CD4-positive, alpha-beta T cell treated with Interleukin-15 for 4 hours (primary cell): ENCODE measurements at places on chromosomes 2 and 18.

- no peak for DNase-seq
These were observed 64.1 kb upstream of the ZNF532 start for GRCh38 chr18:58800582-58800981.

DNA sequence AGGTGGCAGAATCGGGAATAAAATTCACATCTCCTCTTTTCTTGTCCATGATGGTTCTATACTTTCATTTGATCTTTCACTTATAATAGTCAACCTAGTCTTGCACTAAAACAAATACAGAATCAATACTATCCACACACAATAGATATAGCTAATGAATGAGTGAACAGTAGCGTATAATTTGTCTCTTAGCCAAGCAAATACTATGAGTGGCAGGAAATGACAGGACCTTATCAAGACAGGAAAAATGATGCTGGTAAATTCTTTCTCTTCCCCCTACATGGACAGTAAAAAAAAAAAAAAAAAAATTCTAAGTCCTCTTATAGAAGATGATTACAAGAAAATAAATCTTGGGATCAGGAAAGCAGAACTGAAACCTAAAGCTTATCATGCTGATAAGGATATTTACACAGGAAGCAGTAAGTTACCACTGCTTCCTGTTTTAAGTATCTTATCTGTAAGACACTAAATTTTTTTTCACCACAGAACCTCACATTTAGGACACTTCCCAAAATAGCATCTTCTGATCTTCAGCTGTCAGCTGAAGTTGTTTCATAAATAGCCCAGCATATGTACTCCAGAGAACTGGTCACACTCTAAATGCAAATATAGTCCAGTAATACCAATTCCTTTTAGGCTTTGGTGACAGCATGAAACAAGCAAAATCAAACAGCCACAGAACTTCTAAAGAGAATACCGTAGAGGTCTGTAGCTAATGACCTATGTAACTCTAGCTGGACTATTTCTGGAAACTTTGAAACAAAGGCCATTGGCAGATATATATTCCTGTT lies 27.0 kb downstream of the IRS1 start:
- peak; percentile 14 for DNase-seq

DNA sequence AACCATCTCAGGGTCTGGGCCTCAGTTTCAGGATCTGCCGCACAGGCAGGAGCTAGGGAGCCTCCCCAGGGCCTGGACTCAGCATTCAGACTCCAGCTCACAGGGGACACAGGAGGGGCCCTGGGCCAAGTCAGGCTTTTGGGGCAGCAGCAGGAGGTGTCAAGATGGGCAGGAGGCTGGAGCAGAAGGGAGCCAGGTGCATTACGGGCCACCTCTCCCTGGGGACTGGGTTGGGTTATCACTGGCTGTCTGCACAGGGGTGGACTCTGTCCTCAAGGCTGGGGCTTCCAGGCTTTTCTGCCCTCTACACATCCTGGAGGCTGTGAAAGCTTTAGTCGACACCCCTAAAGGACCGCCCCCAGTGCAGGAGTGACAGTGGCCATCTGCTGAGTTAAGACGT lies 20.0 kb downstream of the AQP12A start:
- DNase-seq, result no peak

DNA sequence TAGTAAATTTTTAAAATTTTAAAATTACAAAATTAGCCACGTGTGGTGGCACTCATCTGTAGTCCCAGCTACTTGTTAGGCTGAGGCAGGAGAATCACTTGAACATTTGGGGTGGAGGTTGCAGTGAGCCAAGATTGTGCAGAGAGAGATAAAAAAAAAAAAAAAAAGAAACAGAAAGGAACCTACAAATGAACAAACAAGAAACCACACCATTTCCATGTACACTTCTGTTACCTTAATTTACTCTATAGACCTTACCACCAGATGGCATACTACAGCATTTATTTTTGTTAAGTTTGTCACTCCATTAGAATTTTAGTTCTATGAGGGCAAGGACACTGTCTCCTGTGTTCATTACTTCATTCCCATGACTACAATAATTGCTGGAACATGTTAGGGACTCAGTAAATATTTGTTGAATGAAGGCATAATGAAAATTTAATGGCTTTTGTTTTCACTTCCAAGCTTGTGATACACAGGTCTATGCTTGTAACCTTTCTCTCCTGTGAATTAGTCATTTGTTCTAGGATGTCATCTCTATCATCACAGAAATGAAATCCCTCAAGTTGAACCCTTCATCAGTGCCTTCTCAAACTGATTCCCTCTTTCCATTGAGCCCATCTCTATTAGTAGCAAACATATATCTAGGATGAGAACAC lies 76.0 kb downstream of the ARHGAP15 start:
- peak; percentile 59 for DNase-seq

DNA sequence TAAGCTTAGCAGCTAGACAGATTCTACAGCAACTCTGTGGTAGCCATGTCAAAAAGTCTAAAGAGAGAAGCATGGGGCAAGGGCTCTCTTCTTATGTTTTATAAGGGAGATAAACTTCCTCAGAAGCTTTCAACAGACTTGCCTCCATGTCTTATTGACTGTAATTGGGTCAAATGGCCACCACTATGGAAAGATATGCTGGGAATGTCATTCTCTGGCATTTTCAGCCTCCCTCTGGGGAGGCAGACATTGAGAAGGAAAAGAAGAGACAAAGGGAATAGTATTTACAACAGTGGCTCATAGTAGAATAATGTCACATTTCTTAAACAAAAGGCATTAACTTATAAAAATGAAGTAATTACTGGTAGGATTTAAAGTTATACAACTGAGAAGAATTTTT lies 1964.5 kb upstream of the PIK3C3 start:
- no peak for DNase-seq

- no peak for DNase-seq
These were observed 467.7 kb upstream of the ID2 start for GRCh38 chr2:8214036-8214615.

DNA sequence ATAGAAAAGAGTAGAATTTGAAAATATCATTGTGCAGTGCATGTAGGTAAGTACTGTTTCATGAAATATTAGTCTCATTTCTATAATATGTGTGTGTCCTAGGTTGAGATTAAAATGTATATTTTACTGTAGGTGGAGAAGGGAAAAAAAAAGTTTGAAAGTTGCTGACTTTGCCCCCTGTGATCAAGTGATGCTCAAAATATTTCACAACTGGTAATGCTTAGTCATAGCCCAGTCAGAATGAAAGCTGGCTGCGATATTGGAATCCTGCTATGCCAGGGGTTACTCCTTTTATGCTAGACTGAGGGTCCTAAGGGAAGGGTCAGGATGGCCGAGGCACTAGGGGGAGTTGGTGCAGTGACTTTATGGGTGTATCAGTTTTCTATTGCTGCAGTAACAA lies 19.5 kb upstream of the CFAP36 start:
- DNase-seq, result no peak

- DNase-seq, result no peak
These were observed 747.5 kb upstream of the RAB6C start for GRCh38 chr2:129231924-129232323.

DNA sequence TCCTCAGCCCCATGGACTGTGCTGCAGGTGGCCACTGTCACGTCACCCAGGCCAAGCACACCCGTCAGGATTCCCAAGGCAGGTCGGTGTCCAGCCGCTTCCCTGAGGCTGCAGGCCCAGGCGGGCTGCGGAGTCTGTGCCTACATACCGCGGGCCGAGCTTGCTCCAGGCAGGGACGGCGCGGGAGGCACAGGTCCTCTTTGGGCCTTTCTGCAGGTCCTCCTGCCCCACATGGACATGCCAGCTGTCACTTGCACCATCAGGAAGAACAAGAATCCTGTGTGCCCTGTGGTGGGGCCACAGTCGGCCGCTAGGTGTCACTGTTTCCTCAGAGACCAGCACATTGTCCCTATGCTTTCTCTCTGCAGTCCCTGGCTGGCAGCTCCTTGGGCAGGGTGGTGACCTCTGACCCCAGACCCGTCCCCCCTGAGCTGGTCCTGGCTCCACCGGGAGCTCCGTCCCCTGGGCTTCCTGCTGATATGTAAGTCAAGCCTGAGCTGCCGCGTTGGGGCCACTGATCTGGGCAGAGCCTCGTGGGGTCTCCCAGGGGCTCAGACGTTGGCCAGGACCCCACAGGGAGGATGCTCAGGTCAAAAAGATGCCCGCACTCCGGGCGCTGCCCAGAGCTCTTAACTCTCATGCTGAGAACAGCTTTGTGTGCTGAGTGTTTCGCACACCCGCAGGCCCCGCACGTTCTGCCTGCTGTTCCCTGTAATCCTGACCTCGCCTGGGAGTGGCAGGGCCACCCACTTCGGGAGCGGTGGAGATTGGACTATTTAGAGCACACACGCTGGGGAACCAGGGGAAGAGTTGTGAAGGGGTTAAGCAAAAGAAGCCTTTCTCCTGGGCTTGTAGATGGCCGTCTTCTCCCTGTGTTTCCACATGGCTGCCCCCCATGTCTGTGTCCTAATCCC lies 17.3 kb upstream of the AGXT start:
- peak; percentile 79 for DNase-seq

- DNase-seq, result no peak
These were observed 763.9 kb downstream of the TSN start for GRCh38 chr2:122519366-122519765.

GRCh38 chr2:24507549-24507948 lies 16.5 kb downstream of the NCOA1 start:
- no peak for DNase-seq

GRCh38 chr2:6418291-6418690 lies 447.4 kb downstream of the CMPK2 start:
- DNase-seq, result no peak

GRCh38 chr2:161580426-161580825 lies 43.8 kb upstream of the SLC4A10 start:
- DNase-seq, result no peak

- DNase-seq, result no peak
These were observed 612.1 kb downstream of the KCNJ3 start for GRCh38 chr2:155310589-155310988.

DNA sequence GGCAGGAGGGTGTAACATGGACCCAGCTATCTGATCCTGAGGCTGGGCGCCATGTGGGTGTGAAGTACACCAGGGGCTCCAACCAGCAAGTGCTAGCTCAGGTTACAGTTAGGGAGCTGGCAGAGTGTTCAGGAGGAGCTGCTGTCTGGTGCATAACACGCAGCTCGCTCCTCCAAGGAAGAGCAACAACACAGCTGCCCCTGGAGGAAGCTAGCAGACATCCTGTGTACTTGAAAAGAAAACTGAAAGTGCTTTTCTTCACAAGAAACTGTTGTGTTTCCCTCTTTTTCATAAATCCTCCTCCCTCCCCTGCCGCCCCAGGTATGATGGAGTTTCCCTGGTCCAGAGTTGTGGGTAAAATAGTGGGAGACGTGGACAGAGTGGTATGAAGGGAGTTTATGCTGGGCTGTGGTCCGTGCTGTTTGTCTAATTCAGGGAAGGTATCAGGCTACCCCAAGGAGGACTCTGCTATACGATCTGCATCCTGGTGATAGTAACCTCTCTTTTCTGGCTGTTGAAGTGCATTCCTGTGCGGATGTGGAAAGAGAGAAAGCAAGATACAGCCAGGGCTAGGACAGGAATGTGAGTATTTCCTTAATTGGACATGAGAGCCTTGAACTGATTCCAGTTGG lies 6.1 kb upstream of the LBH start:
- peak; percentile 56 for DNase-seq

DNA sequence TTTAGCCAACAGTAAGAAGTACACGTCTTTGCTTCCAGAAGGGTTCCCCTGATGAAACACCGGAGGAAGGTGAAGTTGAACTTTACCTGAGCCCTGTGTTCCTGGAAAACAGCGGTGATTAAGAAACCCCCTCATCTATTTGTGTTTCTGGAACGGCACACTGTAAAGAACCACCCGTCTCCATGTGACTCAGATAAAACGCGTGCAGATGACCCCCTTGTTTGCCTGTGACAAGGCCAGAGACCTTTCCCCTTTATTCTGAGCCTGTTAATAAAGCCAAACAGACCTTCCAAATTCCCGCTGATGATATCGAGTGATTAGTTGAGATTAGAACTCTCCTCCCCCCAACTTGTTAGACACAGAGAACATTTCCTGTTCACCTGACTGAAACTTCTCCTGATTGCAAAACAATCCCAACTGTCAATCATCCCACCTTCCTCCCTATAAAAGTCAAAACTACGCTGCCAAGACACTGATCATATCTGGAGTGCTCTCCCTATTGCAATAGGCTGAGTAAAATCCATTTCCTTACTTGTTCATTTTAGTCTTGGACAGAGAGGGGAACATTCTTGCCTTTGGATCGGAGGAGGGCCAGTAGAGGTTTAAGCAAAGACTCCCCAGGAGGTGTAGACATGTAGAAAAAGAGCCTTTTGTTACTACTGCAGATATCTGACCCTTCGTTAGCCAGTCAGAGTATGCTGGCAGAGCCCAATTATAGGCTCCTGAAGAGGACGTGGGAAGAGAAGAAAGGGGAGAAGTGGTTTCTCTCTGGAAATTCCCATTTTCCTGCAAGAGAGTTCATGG lies 914 bp upstream of the IWS1 start:
- no peak for DNase-seq

GRCh38 chr2:7048762-7049294 lies 131.6 kb downstream of the RNF144A start:
- DNase-seq, result no peak

DNA sequence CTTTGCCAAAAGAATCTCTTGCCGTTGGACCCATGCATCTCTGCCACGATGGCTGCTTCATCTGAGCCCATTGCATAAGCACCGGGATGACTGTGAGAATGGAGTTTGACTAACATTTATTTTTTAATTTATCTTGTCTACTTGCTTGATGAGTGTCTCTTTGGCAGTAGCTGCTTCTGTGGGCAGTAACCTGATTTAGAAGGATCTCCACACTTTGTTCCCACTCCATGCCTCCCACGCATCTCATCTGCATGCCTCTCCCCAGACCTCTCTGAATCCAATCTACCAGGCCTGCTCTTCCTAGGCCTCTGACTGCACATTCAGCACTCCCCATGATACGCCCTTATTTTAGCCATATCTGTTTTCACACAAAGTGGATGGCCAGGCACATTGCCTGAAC lies 23.7 kb upstream of the TMX3 start:
- DNase-seq, result no peak

- no peak for DNase-seq
These were observed 21.6 kb downstream of the SMAD7 start for GRCh38 chr18:48929212-48929612.

DNA sequence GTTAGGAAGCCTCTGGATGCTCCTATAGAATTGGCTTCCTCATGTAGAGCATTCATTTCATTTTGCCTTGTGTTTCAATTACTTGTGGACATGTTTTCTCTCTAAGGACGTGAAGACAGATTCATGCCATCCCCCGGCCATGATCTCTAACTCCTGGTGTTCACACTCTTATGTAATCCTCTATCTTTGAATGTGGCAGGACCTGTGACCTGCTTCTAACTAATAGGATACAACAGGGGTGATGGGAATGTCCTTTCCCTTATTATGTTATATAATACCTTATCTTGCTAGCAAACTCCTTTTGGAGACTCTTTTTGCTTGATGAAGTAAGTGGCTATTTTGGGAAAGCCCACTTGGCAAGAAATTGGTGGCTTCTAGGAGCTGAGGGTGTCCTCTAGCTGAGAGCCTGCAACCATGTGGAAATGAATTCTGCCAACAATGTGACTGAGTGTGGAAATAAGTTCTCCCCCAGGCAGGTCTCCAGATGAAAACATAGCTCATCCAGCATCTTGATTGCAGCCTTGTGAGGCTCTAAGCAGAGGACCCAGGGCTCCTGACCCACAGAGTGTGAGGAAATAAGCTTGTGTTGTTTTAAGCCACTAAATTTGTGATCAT lies 13.8 kb downstream of the DPYSL5 start:
- no peak for DNase-seq
